ENCODE measurements at places on chromosomes 11 and 22.

GRCh38 chr11:28858076-28858475 is 749.9 kb downstream of the METTL15 start:
- peak; percentile 49 for DNase-seq

DNA sequence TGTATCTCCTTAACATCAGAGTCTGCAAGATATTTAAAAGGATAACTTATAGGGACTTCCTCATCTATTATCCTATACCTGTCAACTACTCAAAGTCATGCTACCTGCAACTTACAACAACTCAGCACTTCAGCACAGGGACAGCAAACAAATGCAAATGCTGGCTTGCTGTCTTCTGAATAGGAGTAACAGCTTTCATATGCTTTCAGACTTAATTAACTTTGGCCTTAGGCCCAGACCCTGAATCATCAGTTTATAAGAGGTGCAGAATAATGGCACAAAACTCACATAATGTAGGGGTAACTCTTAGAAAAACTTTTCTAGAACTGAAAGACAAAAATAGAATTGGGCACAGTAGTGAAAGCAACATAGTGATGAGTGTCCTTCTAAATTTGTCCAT is 953.4 kb downstream of the DLG2 start:
- DNase-seq: peak; percentile 28

- DNase-seq: no peak
Observed at GRCh38 chr11:92790926-92791616, 178.4 kb upstream of the MTNR1B start.

DNA sequence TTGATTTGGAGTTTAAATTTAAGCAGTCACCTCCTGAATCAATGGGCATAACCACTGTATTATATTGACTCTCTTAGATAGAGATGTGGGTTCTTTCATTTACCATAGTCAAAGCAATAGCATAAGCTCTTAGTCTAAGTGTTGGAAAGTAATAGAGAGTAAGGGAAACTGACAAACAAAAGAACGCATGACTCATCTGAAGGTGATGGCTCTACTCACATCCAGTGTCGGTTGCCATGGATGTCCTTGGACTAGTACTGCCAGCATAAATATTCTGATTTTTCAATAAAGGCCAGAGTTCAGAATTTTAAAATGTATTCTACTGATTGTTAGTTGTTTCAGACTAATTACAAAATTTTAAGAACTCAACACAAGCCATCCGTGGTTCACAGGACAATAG is 444.9 kb upstream of the DDI1 start:
- DNase-seq: no peak

DNA sequence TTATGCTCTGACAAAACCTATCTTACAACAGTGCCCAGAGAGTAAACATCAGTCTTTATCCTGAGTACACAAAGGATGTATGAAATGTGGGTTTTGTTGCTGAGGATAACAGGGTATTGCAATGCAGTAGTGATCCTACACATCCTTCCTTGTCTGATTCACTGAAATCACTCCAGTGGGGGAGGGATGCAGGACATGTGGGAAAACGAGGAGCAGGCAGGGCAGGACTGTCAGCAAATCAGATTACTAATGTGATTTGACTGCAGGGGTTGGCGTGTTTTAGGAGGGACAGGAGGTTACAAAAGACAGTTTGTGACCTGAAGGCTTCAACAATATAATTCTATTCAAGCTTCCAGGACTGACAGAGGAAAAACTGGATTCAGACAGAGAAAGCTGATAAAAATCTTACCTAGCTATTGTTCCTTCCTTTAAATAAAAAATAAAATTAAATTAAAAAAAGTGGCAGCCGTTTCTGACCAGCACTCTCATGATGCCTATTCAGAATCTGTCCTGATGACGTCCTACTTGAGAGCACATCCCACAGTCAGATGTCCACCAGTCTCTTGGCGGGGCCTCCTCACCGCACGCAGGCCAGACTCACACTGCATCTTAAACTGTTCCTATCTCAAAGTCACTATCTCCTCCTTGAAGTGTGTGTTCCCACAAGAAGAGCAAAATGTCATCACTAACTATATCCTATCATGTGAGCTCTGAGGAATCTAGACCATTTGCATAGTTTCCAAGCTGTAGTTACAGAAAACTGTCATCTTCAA is 50.6 kb upstream of the MN1 start:
- peak; percentile 73 for DNase-seq

Measured in fibroblast of upper back skin (primary cell).